ENCODE measurements at places on chromosomes 5 and 9. TPM values are rescaled to one million over a fixed set of nuclear protein-coding genes. Genes with fewer than 3 reads are reported as not detected.

DNA sequence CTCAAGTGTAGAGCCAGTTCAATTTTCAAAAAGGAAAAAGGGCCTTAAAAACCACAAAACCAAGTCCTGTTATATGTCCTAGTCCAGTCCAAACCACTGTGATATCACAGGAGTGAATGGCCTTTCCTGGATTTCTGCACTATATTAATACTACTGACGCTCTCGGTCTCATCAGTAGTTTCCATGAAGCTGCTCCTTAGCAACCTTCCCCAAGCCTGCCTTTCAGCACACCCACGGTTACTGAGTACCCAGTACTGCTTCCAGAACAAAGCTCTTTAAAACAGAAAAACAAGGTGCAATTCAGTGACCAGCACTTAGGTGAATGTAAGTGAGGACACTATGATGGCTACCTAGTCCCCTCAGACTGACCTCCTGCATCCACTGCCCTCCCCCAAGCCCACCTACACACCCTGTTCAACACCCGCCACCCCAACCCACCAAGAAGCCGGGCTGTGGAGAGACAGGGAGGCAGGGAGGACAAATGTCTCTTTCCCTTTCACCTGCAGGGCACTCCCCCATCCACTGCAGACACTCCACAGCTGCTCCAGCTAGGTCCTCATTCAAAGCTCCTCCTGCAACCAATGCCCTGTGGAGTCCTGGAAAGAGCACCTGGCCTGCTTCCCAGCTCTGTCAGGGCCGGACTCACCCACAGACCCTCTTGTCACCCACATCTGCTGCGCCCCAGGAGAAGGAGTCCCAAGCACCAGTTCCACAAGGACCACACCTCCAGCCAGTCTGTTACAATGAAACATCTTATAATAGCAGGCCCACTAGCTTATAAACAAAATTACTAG, 25.9 kb downstream of the PSMB7 start:
- DNase-seq, result no peak

DNA sequence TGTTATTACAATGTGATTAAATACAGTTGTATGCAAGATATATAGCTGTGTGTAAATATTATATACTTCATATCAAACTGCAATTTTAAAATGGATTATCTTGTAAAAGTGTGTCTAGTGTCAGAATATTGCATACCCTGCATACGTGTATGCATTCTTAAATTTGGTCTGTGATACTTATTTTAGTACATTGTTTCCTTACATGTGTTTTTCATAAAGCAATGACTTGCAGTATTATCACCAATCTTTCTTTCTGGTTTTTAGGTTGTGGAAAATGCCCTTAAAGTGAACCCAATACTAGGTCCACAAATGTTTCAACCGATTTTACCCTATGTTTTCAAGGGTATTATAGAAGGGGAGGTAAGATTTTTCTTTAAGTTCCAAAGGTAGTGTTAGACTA, 28.5 kb upstream of the LRRC70 start:
- no peak for DNase-seq

Gene GOLGA2
- polyA plus RNA-seq, result 35.3 TPM

Gene RIMOC1
- polyA plus RNA-seq, result 13.4 TPM

Gene GGTA1
- 1.1 TPM for polyA plus RNA-seq
